ENCODE measurements at places on chromosomes 5 and 9.

DNA sequence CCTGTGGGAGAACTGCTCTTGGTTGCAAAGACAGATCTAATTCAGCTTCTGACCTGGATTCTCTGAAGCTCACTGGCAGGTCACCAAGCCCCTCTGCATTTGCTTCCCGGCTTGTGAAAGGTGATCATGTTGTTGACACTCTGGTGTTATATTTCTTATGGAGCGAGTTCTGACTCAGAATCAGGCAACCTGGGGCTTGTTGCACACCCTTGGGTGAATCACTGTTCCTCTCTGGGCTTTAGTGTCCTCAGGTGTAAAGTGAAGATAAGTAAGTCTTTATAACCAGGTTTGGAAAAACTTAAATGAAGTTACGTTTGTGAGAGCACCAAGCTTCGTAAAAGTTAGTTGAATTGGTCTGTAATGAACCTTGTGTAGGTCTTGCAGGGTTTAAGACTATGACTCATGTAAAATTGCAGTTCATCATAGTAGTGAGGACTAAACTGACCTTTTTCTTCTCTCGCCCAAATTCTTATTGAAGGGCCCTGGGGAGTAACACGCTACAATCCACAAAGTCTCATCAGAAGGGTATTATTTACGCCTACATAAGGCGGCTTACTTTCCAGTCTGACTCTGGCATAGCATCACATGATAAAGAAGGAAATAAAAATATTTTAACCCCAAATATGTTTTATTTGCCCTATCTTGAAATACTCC is 218.6 kb downstream of the TMEM38B start:
- no peak for DNase-seq

- DNase-seq, result no peak
Measured at GRCh38 chr9:1738511-1739100, 276.5 kb upstream of the SMARCA2 start.

- no peak for DNase-seq
Measured at GRCh38 chr9:114588210-114588609, 641 bp downstream of the ATP6V1G1 start.

- DNase-seq, result no peak
Measured at GRCh38 chr9:4803670-4804530, 11.2 kb downstream of the RCL1 start.

GRCh38 chr5:176994460-176995121 is 12.0 kb downstream of the UIMC1 start:
- DNase-seq, result no peak

DNA sequence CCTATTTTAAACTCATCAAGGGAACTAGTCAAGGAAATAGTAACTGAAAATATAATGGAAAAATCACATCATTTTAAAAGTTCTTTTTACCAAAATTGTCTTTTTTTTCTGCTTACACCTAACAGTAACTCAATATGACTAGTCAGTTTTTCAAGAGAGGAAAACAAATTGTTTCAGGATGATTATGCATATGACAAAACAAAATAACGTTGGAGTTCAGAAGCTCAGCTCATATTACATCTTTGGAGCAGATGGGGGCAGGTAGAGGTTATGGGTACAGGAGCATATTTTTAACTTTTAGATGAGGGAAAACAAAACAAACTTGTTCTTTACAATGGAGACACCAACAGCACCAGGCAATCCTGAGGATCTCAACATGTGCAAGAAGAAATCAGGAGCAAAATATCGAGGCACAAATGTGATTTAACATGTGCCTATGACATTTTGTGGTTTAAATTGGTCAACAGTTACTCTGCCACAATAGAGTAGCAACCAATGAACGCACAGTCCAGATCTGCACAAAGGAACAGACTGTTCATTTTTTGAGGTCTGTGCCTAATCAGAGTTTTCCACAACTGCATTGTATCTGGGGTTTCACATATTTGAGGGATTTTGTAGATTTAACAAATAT is 659.0 kb downstream of the ANXA1 start:
- no peak for DNase-seq

- DNase-seq, result no peak
Measured at GRCh38 chr5:64678374-64678773, 11.9 kb upstream of the SHISAL2B start.

DNA sequence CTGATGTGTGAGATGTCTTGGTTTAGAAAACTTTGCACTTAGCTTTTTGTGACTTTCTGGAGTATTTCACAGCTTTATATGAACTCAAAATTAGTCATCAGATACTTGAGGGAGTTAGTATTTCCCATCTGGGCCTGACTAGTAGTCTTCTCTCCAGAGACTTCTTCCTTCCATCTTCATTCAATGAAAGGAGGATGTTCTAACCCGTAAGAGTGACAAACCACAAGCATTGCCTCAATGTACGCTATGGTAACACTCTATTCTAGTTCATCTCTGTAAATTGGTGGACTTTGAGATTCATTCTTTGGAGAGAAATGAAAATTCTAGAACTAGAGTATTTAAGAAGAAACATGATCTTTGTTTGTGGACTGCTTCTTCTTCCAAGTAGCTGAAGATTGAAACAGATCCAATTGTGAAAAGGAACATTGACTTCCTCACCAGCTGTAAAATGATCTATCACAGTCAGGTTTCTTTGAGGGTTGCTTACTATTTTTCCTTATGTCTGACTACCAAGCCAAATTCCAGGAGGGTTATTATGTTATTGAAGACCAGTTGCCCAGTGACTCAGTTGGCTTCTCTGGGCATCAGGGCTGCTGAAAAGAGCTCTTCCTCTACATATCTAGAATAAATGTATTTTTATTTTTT is 157.6 kb downstream of the SLC12A2 start:
- DNase-seq, result no peak

DNA sequence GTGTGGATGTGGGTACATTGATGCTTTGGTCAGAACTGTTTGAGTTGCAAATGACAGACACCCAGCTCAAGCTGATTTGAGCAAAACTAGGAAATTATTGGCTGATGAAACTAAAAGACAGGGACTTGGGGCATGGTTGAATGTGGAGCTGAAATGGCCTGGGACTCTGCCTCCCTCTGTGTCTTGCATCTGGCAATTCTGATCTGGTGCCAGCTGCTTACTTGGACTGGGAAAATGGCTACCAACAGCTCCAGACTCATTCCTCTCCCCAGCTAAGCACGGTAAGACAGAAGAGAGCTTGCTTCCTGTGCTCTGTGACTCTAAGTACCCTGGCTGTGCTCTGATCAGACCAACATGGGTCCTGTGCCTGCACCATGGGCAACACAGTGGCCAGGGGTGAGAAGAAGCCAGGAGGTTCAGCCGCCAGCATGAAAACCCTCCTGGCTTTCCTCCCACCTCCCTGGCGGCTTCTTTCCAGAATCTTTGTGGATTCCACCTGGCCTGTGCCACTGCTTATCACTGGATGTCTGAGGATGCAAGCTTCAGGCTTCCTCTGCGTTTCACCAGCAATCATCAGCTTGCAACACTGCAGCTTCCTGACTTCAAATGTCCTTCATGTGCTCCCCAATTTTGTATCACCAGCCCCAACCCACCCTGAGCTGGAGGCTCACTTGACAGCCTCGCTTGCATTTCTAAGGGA is 44.1 kb downstream of the C5orf15 start:
- DNase-seq, result no peak

DNA sequence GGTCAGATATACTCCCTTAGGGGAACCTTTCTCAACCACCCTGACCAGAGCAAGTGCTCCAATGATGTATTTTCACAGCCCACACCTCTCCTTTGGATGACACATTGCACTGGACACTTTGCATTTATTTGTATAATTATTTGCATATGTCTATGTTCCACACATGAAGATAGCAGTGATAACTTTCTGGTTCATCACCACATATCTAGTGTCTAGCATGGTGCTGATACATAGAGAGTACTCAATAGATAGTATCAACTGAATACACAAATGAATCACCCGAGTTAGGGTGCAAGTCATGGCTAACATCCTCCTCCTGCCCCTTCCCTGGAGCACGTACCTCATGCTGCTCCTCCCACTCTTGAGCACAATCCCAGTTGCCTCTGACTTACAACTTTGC is 617.6 kb downstream of the EBF1 start:
- no peak for DNase-seq

- DNase-seq, result no peak
Measured at GRCh38 chr5:95403996-95404395, 12.8 kb downstream of the FAM81B start.

DNA sequence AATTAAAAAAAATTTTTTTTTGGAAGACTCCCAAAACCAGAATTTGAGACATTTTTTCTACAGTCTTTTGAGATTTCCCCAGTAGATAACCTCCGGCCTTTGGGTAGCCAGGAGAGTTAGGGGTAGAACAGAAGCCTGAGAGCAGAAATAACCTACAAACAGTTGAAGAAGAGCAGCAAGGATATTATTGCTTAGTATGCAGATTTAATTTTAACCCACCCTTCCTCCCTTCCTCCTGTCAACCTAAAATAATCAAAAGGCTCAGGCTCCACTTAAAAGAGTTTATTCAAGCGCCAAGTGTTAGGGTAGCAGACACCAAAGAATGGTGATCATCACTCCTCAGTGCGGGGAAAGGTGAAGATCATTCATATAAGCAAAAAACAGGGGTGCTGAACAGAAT is 17.4 kb upstream of the FAM120A start:
- no peak for DNase-seq

- DNase-seq, result no peak
Measured at GRCh38 chr5:137666461-137666850, 69.4 kb downstream of the KLHL3 start.

- DNase-seq, result no peak
Measured at GRCh38 chr9:106596984-106597383, 266.0 kb upstream of the ZNF462 start.

- no peak for DNase-seq
Measured at GRCh38 chr5:9415566-9415965, 130.3 kb downstream of the SEMA5A start.

GRCh38 chr5:55853818-55854217 is 2.7 kb downstream of the IL31RA start:
- DNase-seq, result no peak

- no peak for DNase-seq
Measured at GRCh38 chr5:66551945-66552344, 44.2 kb upstream of the MAST4 start.

DNA sequence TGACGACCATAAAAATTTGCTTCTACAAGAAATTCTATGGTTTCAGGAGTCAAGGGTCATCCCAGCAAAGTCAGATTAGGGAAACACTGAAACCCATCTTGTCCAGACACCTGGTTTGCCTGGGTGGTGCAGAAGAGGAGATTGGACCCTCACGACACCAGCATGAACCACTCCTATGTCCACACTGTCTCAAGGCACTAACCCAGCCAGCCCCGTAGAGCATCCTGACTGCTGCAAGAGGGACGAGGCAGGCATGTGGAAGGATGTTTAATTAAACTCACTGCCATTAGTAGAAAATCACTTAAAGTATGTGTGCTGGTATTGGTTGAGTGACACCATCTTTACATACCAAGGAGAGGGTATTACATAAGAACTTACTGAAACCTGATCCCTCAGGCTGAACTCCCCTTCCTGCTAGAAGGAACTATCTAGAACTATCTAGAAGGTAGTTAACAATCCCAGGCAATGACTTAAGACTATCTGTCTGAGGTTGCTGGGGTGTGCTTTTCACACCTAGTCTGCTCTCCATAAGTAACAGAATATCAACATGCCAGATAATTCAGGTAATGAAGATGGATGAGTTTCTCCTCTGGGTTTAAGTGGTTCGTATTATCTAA is 93.6 kb downstream of the SEMA6A start:
- DNase-seq, result no peak

- no peak for DNase-seq
Measured at GRCh38 chr5:69326365-69326764, 6.2 kb downstream of the CCDC125 start.

DNA sequence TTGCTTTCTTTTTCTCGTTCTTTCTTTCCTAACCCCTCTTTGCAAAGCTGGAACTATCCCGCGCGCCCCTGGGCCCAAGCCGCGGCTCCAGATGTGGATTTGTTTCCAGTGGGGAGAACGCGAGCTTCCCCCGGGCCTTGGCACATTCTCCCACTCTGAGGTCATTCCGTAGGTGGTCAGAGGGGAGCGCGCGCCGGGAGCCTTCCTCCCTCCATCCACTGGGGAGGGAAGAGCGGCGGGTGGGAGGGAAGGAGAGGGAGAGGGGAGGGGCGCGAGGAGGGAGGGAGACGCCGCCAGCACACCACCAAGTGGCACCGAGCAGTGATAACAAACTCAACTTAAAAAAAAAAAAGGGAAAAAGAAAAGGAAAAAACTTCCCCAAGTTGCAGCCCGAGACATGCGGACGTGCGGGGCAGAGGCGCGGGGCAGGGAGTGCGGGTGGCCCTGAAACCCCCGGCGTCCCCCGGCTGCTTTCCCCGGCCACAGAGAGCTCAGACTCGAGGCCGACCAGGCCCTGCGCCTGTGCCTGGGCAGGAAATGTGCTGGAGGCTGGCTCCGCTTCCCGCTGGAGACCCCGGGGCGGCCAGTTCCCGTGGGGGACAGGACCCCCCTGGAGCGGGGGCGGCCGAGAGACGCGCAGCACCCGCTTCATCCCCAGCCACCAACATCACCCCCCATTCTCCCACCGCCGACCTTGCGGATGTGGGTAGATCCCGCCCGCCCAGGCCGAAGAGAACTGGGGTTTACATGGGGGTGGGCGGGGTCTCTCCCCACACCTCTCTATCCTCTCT is 3.1 kb downstream of the IER5L start:
- no peak for DNase-seq

- DNase-seq, result no peak
Measured at GRCh38 chr9:129698254-129698757, 32.9 kb downstream of the PRRX2 start.

DNA sequence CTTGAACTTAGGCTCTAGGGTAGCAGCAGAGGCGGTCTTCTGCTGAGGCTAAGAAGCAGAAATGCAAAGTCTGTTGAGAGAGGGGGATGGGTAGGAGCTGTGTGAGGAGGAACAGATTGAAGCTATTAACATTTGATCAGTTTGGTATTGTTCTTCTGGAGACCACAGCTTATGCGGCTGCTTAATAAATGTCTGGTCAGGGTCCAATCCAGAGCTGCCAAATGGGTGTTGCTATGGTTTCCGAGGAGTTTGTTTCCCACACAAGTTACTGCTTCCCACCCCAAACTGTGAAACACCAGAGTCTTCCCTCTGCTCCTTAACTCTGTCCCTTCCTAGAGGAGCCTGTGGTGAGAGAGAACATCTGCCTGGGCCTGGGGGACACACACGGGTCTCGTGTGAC is 142.2 kb upstream of the KLF4 start:
- DNase-seq, result no peak
